K562 (cell line): ENCODE measurements at places on chromosomes 16 and 17.

- no peak for DNase-seq
These were observed 1.6 kb downstream of the CAPN15 start for GRCh38 chr16:529012-529575.

GRCh38 chr16:56929639-56930038 lies 2.3 kb upstream of the HERPUD1 start:
- no peak for DNase-seq

DNA sequence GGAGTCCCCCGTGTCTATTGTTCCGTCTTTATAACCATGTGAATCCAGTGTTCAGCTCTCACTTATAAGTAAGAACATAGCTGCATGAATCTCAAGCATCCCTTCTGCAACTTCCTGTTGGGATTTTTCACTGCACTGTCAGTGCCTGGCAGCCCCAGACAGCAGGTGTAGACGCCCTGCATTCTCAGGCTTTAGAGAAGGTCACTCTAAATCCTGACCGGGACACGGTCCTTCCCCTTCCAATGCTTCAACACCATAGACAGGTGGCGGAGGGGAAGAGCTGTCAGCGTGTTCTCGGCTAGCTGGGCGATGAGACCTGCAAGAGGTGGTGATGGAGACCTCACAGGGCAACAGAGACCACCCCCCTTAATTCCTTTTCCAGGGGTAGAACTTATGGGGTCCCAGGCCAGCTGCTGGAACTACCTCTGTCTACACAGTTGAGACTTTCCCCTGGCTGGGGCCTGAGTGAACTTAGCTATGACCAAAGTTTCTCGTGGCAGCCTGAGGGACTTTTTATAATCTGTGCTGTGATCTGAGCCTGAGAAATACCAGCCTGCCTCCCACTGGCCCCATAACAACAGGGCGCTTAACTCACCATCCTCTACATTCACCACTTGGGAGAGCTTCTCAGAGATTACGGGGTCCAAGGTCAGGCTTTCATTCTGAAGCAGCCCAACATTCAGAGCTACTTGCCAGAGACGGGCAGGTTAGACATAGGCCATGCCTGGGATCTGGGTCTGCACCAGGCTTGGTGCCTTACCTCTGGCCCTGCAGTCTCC lies 143.2 kb upstream of the TNRC6C start:
- no peak for DNase-seq

DNA sequence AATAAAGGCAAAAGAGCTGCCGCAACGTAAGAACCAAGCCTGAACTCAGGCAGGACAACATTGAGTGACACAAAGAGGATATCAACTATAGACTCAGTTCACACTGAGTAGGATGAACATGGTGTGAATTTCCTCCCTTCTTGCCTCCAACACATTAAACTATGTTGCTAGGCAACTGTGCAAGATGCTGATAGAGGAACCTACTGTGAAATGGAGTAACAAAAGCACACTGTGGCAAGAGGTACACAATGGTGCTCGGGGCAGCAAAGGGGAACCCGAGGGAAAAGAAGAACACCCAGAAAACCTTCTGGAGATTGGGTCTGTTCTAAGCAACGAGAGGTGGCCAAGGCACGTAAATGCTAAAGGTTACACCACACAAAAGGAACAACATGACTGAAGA lies 34.1 kb downstream of the GRB2 start:
- DNase-seq: no peak

DNA sequence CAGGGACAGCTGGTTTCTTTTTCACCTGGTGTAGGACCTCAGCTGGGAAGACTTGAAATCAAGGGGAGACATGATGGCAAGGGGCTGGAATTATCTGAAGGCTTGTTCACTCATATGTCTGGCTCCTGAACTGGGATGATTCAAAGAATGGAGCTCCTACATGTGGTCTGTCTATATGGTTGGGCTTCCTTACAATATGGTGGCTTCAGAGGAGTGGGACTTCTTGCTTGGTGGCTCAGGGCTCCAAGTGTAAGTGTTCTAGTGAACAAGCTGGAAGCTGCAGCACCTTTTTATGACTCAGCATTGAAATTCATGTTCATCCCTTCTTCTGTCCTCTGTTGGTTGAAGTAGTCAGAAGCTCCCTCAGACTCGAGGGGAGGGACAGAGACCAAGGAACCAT lies 127.9 kb downstream of the MSI2 start:
- DNase-seq: no peak

DNA sequence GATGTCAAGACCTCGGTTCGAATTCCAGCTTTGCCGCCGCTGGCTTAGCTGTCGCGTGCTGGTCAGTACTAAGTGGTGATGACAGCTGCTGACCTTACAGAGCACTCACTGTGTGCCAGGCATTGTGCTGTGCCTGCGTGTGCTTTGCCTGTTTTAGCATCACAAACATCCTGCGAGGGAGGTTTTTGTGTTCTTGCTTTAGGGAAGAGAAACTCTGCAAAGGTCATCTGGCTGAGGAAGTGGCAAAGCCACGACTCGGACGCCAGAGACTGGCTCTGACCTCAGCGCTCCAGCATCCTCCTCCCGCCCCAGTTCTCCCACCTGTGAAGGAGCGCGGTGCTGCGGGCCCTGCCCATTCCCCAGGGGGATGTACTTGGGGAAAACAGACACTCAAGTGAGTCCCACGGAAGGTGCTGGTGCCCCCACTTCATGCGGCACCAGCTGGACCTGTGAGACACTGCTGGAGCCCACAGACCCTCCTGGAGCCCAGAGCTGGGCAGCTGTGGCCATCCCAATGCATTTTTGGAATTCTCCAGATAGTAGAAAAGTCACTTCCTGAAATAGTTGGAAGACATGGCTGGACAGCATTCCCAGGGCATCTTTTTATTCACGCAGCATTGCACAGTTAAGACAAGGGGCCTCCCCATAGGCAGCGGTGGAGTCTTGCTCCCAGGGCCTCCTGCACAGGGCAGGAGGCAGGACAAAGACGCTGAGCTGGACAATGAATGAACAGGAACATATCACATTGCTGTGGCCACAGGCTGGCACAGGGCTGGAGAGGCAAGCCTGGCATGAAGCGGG lies 20.0 kb upstream of the HERPUD1 start:
- DNase-seq: no peak

DNA sequence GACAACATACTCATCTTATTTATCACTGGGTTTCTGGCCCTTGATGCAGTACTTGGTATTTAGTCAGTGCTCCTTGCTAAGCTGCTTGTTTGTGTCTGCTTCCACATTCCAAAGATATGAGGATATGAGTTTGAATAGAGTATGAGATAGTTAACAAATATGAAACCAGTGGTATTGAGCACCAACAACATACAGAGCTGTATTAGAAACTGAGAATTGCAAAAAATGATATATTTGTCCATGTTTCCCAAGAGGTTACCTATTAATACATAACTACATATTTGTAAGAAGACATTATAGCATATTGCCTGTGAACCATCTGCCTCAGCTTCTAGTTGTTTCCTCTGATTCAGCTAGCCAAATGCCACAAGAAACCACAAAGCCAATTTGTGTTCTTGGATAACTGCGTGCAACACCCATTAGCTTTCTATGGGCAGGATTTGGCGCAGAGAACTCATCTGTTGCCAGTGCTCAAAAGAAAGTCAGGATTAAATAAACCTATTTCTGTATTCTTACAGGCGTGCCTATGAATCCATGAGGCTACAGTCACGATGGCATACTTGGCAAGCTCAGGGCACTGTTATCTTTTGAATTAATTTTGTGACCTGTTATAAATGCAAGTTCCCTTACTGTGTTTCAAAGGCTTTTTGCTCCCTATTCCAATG lies 194.4 kb downstream of the MAP2K6 start:
- DNase-seq: no peak

GRCh38 chr17:9432134-9432885 lies 143.3 kb downstream of the STX8 start:
- DNase-seq: no peak

- peak; percentile 60 for DNase-seq
These were observed 16.5 kb upstream of the ST6GALNAC1 start for GRCh38 chr17:76659928-76660655.

- peak; percentile 37 for DNase-seq
These were observed 3.6 kb upstream of the ZNF652 start for GRCh38 chr17:49365667-49366066.

- no peak for DNase-seq
These were observed 104.7 kb downstream of the LITAF start for GRCh38 chr16:11481987-11482386.

GRCh38 chr17:19341641-19342610 lies 20.6 kb downstream of the B9D1 start:
- no peak for DNase-seq

DNA sequence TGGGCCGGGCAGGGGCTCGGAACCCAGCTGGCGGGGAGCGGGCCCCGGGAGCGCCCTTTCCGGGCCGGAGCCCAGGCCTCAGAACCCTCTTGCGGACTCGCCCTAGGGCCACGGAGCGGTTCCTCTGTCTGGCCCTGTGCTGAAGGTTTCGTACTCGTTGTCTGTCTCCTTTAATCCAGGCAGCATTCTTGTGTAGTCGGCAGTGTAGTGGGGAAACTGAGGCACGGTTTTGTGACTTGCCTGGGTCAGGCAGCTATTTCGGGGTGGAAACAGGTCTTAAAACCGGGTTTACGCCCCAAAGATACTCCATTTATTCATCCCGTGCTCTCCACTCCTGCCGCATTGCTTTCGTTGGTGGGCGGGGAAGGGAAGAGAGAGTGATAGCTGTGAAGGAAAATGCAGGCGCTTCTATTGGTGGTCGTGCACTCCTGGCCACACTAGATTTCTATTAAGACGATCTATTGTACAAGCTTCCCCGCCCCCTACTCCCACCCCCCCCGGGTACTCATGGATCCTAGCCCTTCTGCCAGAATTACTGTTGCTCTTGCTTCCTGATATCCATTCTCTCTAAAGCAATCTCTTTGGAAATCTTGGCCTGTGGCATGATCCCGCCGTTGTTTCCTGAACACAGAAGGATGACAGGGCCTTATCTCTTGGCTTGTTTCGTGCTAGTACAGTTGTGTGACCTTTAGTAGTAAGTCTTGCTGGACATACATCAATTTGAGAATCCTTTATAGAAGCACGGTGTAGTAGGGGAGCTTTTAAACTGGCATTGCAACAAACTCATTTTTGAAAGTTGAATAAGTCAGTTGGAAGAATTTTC lies 751 bp downstream of the DCAF7 start:
- DNase-seq: peak; percentile 49

GRCh38 chr16:64236316-64236715 lies 885.5 kb downstream of the CDH11 start:
- DNase-seq: no peak

DNA sequence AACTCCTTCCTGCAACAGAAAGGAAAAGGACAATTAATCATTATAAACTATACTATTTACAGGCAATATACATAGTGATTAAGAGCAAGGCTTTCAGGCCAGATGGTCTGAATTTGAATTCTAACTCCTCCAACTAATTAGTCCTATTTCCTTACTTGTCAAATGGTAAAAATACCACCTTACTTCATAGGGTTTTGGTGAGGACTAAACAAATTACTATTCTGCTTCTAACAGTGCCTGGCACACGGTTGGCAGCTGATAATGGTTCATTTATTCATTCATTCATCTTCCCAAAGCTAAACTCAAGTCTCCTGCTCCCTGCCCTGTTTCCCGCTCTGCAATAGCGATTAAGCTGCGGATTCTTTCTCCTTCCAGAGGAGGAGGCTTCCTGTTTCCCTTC lies 39.8 kb downstream of the DCUN1D3 start:
- DNase-seq: no peak

GRCh38 chr17:33562792-33563191 lies 269.7 kb upstream of the ASIC2 start:
- DNase-seq: no peak

DNA sequence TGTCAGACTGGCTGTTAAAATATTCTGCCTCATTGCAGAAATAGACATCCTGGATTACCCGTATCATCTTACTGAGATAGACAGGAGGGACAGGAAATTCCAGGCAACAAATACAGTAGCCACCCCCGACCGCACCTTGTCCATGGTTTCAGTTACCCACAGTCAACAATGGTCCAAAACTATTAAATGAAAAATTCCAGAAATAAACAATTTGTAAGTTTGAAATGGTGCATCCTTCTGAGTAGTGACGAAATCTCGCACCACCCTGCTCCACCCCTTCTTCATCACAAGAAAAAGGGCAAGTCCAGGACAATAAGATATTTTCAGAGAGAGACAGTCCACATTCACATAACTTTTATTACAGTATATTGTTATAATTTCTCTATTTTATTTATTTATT lies 23.6 kb upstream of the PRSS54 start:
- DNase-seq: no peak

DNA sequence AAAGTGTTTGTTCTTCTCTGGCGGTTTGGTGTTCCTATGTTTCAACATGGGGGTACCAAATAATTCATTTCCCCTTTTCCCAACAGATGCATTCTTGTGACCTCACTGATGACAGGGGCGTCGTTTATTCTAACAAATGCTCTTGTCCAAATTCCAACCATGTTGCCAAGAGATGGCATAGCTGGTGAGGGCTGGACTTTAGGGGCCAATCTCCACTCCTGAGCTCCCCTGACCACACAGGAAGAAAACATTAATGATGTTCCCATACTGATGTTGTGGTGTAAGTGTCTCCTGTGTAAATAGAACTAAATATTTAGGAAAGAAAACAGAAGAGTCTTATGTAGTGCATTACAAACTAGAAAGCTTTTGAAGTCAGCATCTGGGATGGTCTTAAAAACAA lies 431.6 kb downstream of the CDH13 start:
- no peak for DNase-seq

DNA sequence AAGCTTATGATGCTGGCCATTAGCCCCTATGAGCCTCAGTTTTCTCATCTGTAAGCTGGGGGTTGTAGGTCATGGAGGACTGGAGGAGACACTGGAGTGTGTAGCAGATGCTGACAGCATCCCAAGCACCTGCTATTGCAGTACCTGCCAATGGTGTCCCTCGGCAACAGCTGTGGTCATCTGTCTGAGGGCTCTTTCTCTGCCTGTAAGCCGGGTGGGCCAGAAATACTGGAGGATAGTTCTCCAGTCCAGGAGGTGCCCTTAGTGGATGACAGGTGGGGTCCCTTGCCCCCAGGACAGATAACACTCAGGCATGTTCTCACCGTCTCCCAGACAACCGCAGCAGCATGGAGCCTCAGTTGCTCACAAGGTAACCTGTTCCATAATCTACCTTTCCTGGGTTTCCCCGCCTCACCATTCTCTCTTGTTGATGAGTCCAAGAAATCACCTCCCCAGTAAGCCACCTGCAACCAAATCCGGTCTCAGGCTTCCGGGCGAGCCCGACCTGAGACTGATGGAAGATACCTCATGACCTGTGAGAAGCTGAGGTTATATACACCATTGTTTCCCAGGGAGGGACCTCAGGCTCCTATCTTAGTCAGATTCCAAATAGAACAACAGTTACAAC lies 23.8 kb downstream of the NLRP1 start:
- DNase-seq: no peak

GRCh38 chr17:65013613-65014391 lies 42.7 kb downstream of the GNA13 start:
- DNase-seq: no peak

- no peak for DNase-seq
These were observed 119.4 kb downstream of the OR1D5 start for GRCh38 chr17:2943981-2944380.

- no peak for DNase-seq
These were observed 13.5 kb downstream of the KNOP1 start for GRCh38 chr16:19704321-19705145.
